ENCODE measurements at places on chromosomes 11 and 22. TPM values are rescaled to one million over a fixed set of nuclear protein-coding genes. Genes with fewer than 3 reads are reported as not detected.

Gene ALDH3B2
- total RNA-seq: not detected

Gene DPP3
- 24.4 TPM for total RNA-seq

Gene MAJIN
- not detected for total RNA-seq

Gene OR52E8
- not detected for total RNA-seq

Gene NRGN
- 1.4 TPM for total RNA-seq

Gene OR5P2
- total RNA-seq: not detected

Gene SIAE
- 34.4 TPM for total RNA-seq

DNA sequence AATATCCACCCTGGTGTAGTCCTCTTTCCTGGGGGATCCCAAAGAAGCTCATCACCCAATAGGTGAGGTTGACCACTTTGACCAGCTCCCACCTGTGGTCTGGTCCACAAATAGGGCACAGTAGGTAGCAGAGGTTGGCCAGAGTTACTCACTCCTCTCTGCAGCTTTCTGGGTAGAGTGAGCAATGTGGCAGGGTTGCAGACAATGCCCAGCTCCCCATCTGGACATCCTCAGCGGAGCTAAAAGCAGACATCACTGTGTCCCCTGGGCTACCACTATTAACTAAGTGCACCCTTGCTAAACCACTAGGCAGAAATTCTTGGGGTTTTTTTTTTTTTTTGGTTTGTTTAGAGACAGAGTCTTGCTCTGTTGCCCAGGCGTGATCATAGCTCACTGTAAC, 48.4 kb upstream of the TP53I11 start:
- no peak for DNase-seq

DNA sequence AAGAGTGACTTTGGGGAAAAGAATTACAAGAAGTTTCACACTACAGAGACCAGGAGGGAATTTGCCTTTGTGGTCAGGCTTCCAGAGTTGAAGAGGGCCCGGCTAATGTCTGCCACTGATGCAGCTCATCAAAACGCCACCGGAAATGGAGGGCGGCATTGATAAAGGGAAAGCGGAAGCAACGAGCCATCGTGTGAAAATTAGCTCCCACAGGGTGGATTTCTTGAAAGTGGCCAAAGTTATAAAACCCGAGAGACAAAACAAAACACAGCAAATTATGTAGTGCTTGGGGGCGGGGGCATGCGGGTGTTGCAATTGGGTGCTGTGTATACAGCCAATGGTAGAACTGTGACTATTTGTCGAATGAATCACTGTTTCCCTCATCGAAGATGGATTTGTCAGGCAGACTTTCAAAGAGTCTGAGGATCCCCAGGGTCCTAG, 113.0 kb downstream of the ADAMTS15 start:
- DNase-seq: no peak

DNA sequence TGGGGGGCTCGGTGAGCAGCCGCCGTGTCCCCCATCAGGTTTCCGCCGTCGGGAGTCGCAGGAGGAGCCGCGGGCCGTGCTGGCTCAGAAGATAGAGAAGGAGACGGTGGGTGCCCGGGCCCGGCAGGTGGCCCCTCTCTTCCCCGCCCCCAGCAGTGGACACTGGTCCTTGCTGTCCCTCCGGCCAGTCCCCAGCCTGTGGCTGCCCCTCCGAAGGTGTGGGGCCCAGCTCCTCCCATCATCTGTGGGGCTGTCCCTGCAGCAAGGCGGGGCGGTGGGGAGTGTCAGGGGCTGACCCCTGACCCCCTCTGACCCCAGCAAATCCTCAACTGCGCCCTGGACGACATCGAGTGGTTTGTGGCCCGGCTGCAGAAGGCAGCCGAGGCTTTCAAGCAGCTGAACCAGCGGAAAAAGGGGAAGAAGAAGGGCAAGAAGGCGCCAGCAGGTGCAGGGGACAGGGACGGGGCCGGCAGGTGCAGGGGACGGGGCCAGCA, 15.3 kb downstream of the EPS8L2 start:
- no peak for DNase-seq

GRCh38 chr11:92387859-92388258, 163.2 kb downstream of the FAT3 start:
- no peak for DNase-seq

GRCh38 chr22:35361001-35361558, 19.8 kb upstream of the HMOX1 start:
- no peak for DNase-seq

DNA sequence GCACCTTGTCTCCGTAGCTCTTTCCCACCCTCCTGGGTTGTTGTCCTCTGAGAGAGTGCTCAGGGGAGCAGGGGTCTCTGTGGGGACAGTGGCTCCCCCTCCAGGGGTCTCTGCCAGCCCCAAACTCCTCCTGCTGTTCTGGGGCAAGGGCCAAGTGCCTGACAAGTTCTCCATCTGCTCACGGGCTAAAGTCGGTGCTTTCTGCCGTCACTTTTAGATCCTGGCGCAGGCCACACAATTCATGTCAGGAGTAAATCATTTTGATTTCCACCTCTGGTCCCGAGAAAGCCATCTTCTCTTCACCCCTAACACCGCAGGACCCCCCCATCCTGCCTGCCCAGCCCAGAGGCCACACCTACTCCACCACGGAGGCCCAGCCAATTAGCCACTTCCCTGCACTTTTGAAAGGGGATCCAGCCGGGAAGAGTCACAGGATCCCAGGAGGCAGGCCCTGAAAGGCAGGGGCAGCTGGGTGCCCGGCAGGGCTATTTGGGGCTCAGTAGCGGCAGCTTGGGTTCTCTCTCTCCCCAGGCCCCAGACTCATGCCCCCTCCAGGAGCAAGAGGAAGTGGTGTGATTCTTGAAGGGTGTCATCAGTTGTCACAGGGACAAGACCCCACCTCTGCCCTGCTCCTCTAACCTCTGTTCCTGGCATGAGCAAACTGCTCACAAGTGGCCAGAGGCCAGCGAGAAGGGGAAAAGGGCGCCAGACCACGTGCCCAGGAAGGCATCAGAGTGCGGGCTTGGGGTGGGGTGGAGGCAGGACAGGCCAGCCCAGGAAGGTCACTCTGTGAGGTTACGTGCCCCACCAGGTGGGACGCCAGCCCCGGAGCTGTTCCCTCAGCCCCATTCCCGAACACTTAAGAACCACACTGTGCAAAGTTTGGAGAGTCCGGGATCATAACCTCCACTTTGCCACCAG, 1.3 kb downstream of the MACROD1 start:
- DNase-seq: peak; percentile 93

DNA sequence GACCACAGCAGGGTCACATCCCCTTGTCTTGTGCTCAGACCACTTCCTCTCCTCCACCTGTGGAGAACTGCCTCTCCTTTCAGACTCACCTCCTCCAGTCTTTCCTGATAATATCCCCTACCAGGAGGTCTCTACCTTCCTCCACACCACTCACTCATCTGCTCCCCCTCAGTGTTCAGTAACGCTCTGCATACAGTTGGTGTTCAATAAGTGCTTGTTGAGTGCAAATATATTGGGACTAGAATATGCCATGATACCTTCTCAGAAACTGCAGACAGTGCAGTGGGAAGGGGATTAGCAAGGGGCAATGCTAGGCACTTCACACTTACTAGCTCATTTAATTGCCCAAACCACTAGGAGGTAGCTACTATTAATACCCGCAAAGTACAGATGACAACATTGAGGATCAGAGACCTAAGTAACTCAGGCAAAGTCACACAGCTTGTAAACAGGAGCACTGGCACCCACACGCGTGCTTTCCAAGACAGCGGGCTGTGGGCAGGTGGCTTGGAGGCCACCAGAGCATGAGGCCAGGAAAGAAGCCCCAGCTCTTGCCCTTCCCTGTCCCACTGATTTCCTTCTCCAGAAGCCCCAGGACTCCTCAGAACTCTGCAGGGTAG, 8.1 kb upstream of the PDE2A start:
- DNase-seq: no peak

- peak; percentile 74 for DNase-seq
Observed at GRCh38 chr11:579830-580601, 3.7 kb downstream of the PHRF1 start.

GRCh38 chr22:26781596-26781995, 124.2 kb downstream of the MIAT start:
- no peak for DNase-seq

DNA sequence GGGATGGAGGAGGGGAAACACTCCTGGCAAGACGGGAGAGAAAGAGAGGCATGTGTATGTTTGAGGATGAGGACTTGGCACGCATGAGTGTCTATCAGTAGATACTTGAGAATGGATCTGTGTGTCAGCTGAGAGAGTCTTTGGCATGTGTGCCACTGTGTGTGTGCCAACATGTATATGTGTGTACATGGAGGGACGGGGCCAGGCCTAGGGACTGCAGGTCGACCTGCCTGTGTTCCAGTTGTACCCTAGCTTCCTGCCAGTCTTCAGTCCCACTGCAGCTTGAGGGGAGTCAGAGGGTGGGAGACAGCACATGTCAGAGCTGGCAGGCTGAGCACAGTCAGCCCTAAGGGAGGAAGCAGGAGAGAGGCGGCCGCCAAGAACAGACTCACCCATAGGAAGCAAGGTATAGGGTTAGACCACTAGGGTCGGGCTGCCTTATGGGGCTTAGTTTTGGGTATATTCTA, 5.6 kb downstream of the CLCF1 start:
- DNase-seq: no peak

- DNase-seq: no peak
Observed at GRCh38 chr11:131652231-131652630, 281.8 kb downstream of the NTM start.

- no peak for DNase-seq
Observed at GRCh38 chr22:28205926-28206325, 286.9 kb upstream of the PITPNB start.

- no peak for DNase-seq
Observed at GRCh38 chr11:68916439-68916838, 12.7 kb downstream of the IGHMBP2 start.

DNA sequence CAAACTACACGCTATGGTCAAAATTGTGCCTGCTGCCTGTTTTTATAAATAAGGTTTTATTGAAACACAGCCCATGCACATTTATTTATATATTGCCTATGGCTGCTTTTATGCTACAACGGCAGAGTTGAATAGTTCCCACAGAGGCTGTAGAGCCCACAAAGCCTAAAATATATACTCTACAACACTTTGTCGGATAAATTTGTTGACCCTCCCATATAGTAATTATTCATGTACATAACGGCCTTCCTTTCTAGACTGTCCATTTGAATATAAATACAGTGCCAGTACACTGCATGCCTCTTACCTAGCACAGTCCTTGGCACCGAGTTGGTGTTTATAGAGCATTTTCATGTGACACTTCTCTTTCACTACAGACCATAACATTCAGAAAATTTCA, 314.0 kb downstream of the LRRC4C start:
- no peak for DNase-seq

- no peak for DNase-seq
Observed at GRCh38 chr22:33472462-33473344, 414.5 kb upstream of the SYN3 start.

GRCh38 chr22:46122511-46122971, 27.8 kb upstream of the PPARA start:
- peak; percentile 76 for DNase-seq

- no peak for DNase-seq
Observed at GRCh38 chr11:93249459-93250220, 51.8 kb upstream of the SLC36A4 start.

DNA sequence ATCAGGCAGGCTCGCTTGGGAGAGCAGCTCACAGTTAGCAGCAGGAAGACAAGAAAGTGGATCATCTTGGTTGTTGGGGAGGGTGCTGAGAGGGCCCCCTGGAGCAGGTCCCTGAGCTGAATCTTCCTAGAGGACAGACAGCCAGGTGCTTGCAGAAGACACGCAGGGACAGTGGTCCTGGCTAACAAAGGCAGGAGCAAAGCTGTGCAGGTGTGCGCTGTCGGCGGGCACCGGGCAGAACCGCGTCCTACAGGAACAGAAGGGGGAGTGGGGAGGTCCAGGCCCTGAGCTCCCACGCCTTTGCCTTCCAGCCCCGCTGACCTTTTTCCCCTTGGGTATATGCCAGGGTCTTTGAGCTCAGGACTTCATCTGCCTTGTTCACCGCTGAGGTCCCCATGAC, 30.1 kb upstream of the PARVB start:
- no peak for DNase-seq
